GM12864 (cell line): ENCODE measurements at places on chromosomes 2 and 18.
A peak's percentile ranks its signal among the peaks of the same experiment; 100 is the strongest.

- DNase-seq = no peak
Observed at GRCh38 chr2:43569921-43570320, 25.9 kb downstream of the THADA start.

DNA sequence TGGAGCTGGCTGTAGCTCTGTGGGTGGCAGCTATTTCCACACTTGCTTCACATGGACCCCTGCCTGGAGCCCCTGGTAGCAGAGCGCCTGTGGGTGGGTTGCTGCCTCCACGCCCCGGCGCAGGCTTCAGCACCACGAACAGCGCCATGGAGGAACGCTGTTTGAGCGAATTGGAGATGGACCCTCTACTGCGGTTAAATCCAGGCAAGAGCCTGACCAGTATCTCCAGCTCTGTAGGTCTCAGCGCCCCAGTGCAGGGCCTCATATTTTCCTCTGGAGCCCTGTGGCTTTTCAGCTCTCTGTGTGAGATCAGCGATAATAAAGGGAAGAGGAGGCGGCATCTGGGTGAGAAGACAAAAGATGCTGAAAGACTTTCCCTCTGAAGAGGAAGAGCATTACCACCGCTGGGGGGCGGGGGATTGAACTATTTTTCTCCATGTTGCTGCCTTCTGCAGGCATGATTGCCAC is 12.0 kb downstream of the ONECUT2 start:
- no peak for DNase-seq

DNA sequence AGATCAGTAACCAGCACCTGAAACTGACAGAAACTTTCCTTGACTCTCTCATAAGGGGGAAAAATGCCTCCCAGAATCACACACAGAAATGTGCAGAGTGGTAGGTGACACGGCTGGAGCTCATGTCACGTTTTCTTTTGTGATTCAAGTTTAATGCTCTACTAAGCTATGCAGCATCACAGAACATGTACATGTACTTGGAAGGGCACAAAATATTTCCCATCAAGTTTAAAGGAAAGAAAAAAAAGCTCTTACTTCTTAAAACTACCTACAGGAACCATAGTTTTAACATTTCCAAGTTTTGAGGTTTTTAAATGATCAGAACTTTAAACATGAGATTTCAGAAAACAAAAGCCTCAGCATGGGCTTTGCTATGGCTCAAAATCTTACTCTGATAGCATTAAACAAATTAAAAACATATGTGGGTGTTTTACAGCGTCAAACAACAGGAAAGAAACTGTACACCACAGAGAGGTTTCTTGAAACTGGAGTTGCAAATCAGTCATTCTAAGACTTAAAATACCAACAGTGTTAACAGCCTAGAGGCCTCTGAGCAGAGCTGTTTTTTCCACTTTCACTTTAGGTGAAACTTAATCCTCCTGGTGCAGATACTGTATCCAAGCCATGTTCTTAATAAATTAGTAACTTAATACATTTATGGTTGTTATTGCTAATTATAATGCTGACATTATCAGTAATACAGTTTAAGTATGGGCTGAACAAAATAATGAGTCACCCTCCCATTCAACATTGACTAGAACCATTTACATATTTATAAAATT is 30.1 kb downstream of the MBP start:
- peak; percentile 81 for DNase-seq

DNA sequence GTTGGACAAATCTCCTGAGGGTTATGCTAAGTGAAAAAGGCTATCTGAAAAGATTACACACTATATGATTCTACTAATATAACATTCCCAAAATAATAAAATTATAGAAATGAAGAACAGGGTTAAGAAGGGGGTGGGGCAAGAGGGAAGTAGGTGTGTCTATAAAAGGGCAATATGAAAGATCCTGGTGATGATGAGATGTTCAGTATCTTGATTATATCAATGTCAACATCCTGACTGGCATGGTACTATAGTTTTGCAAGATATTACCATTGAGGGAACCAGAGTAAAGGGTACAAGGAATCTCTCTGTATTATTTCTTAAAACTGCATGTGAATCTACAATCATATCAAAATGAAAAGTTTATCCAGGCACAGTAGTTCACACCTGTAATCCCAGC is 16.7 kb downstream of the CFAP53 start:
- no peak for DNase-seq

GRCh38 chr2:123363826-123364225 is 661.3 kb upstream of the CNTNAP5 start:
- no peak for DNase-seq

- DNase-seq = no peak
Observed at GRCh38 chr18:48003426-48004349, 73.2 kb upstream of the SMAD2 start.
